AG09319 (cell line): ENCODE measurements at places on chromosomes 16 and 17.

DNA sequence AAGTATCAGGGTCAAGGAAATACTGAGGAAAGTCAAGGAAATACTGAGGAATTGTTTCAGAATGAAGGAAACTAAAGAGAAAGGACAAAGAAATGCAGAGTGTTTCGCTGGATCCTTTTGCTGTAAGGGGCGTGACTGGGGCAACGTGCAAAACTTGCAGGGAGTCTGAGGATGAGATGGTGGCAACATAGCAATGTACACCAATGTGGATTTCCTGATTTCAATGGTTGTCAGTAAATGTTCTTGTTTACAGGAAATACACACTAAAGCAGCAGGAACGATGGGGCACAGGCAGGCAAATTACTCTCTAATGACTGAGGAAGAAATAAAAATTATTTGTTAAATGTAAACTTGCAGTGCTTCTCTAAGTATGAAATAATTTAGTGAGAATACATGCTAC lies 34.4 kb downstream of the ZZEF1 start:
- DNase-seq = no peak

DNA sequence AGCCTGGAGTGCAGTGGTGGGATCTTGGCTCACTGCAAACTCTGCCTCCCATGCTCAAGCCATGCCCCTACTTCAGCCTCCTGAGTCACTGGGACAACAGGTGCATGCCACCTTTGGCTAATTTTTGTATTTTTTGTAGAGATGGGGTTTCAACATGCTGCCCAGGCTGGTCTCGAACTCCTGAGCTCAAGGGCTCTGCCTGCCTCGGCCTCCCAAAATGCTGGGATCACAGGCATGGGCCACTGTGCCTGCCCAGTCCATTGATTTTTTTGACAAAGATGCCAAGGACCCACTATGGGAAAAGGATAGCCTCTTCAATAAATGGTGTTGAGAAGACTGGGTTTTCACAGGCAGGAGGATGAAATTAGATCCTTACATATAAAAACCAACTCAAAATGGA lies 10.8 kb upstream of the ADCY7 start:
- DNase-seq = no peak

DNA sequence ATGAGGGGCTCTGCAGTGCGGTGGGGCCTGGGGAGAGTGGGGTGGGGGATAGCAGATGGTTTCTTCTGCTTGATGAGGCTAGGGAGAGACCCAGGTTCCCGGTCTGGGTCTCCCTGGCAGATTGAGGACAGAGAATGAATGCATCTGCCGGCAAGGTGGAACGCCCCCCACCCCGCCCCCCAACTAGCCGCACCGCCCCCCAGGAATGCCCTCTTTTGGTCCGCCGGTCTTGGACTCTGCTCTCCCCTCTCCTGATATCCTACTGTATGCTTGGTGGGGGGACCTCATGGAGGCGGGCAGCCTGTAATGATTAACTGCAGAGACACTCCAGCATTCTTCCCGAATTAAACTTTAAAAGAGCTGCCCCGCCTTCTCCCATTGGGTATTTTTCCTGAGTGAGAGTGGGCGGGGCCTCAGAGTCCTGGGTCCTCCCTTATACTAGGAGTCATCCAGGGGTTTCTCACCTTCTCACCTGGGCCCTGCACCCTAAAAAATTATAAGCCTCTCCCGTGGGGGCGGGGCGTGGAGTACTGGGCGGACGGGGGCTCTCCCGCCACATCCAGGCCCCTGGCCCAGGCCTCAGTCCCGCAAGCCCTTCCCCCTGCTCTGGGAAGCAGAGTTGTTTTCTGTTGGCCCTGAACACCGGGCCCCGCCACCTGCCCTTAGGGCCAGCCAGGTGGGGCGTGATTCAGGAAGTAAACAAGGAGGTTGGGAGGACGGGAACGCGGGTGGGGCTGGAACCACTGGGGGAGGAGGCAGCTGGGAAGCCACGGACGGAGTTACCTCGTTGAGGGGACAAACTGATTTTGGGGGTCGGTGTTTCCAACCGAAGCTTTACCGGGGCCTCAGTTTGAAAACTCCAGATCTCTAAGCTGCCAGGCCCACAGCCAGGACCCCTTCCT lies 1.5 kb downstream of the GRB7 start:
- no peak for DNase-seq

DNA sequence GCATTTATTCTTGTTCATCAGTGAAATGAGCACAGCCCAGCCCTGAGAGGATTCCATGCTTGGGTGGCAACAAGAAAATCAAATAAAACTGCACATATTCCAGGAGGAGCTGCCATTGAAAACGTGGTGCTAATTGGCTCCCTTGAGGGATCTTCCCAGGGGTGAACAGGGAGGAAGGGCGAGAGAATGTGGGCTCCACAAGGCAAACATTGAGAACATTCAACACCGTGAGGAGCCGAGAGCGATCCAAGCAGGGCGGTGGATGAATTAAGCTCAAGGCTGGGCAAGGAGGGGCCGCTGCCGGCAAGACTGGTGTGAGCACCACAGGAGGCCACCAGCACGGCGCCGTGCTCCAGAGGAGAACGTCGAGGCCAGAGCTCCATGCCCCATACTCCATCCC lies 166.9 kb downstream of the C16orf95 start:
- no peak for DNase-seq

DNA sequence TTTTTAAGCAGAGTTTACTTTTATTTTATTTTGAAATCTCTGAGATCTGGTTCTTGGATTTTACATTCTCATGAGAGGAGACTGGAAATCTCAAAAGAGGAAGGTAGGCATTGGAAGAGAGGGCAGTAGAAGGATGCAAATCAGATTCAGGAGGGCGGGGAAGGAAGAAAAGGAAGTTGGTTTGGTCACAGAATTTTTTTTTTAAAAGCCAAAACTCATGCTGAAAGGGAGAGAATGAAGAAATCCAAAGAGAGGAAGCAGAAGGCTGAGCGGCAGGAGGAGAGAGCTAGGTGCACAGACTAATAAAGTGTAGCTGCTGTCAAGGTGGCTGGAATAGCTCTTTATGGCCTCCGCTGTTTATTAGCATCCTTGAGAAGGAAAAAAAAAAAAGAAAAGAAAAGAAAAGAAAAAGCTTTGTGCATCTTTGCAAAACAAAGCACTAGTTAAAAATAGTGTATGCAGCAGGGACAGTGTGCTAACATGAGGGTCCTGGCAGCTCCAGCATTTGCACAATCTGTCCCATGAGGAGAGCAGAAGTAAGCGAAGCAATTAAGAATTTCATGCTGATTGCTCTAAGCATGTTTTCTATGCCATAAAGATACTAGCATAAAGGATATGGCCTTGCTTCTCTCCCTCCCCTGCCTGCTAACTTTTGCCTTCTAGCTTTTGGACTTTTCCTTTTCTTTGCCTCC lies 194.2 kb downstream of the ZFHX3 start:
- no peak for DNase-seq

- DNase-seq = peak; percentile 42
These were observed 19.9 kb downstream of the ARL4D start for GRCh38 chr17:43418441-43419374.

DNA sequence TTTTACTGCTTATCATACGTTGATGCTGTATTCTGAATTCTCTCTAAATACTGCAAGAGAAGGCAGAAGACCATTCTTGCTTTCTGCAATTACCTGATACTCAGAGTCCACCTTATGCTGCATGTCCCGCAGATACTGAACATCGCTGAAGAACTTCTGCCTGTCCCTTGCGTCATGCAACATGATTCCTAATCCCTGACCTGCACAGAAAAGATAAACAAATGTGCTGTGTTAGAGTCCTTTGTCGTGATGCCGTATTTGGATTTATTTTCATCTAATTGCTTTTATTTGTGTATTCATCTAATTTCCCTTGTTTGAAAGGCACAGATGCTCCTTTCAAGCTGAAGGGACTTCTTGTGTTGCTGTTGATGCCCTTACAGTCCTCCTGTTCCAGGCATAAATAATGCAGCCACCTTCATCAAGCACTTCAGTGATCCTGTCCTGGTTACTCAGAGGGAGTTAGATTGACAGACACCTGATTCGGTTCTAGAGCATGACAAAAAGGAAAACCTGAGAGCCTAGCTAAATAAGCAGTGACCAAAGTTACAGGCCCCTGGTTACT lies 6.5 kb downstream of the MARCHF10 start:
- no peak for DNase-seq
